ENCODE measurements at places on chromosomes 7 and 10.

DNA sequence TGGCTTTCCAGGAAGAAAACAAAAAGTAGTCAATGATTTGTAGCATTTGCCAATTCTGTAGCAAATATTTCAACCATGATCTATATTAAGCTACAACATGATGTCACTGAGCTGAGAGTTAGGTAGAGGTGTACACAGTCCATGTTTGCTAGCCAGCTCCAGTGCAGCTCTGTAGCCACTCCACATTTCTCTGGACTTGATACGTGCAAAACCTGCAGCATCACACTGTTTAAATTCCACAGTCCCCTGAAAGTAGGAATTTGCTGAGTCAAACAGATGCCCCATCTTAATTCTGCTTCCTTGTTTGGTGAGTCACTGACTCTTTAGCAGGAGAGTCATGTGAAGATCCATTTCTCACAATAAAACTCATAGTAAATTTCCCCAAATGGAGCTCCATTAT is 89.8 kb upstream of the LRRTM3 start:
- DNase-seq = no peak

DNA sequence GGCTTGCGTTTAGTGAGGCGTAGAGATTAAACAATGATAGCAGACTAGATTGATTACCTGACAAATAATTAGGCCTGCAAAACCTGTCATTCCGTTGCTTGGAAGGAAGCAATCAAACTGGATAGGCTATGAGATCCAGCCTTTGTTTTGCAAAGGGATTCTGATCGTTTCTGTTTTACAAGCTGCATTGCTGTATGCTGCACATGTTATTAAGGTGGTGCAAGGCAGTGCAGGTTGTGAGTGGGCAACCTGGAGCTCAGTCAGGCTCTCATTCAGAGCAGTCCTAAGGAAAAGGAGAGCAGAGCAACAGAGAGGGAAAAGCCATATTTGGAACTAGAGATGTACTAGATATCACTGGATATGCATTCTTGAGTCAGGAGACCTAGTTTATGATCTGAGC is 6.9 kb upstream of the NOBOX start:
- DNase-seq = no peak

GRCh38 chr10:44310762-44311562 is 73.9 kb downstream of the CXCL12 start:
- peak; percentile 16 for DNase-seq

DNA sequence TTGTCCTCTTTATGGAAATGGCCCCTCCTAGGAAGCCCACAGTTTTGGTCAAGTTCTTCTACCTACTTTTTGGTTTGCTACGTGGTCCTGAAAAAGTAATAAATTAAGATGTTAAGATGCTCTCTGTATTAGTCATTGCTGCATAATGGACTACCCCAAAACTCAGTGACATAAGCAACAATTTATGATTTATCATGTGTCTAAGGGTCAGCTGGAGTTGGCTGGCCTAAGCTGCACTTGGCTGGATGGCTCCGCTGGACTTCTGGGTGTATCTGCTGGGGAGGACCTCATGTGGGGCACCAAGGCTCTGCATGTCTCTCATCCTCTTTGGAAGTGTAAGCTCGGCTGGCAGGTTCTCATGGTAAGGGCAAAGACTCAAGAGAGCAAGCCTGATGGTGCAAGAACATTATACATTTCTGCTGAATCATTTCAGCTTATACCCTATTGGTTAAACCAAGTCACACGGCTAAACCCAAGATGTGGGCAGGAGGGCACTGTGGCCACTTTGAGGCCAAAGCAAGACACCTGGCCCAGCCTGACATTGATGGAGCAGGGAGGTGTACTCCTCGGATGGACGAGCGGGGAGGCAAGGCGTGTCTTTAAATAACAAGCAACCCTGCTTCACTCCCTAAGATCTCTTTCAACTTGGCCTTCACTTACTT is 47.7 kb downstream of the TBXAS1 start:
- DNase-seq = no peak

- DNase-seq = no peak
Measured at GRCh38 chr10:43607199-43607573, 948 bp downstream of the ZNF485 start.

- DNase-seq = no peak
Measured at GRCh38 chr10:6217611-6218010, 14.9 kb downstream of the PFKFB3 start.

All from NCI-H1930 (cell line).